Body of pancreas (tissue), 4 donors: ENCODE measurements at places on chromosomes 4 and X. TPM values are rescaled to one million over a fixed set of nuclear protein-coding genes. Genes with fewer than 3 reads are reported as not detected.

The STX18 gene
- total RNA-seq = 13.5 TPM

The FDCSP gene
- total RNA-seq = not detected

The PNMA6A gene
- total RNA-seq = 1.3 TPM

DNA sequence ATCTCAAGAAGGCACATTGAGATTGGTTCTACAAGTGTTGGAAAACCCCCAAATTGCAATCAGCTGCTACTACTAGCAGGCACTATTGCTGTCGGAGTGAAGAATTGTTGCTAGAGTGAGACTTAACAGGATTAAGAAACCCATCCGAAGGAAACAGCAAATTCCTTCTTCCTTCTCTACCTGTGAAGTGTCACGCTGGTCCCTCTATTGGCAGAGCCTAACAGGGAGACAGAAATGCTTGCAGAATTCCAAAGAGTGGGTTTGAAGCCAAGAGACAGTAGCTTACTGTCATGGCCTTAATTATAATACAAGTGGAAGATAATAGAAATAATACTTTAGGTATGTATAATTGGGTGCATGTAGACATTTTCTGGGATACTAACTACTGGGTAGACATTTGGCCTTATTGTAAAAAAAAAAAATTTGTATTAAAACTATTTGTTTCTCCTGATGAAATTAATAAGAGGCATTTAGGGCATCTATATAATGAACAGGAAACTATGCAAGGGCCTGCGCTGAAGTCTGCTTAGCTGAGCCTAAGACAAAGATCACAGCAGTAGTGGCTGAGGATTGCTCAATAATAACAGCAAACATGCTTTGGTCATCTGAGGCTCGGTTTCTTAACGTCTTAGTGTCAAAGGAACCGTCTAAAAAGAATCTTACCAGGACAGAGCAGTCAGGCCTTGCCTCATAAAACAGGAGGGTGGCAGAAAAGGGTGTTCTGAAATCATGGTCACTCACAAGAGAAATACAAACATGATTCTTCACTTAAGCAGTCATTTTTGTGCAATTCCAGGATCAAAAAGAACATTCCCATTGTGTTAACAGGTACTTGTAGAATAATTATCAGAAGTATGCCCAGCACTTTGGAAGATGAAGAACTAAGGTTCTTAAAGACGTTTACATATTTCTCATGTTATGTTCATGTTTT lies 40.8 kb downstream of the FAM241A start:
- no peaks in the 10 kb centered on the region for H3K4me1 ChIP-seq
- H3K36me3 ChIP-seq = no peaks in the 10 kb centered on the region
- DNase-seq = no peak
- H3K4me3 ChIP-seq = no peak overlapping the region
- H3K27ac ChIP-seq = no peak overlapping the region

DNA sequence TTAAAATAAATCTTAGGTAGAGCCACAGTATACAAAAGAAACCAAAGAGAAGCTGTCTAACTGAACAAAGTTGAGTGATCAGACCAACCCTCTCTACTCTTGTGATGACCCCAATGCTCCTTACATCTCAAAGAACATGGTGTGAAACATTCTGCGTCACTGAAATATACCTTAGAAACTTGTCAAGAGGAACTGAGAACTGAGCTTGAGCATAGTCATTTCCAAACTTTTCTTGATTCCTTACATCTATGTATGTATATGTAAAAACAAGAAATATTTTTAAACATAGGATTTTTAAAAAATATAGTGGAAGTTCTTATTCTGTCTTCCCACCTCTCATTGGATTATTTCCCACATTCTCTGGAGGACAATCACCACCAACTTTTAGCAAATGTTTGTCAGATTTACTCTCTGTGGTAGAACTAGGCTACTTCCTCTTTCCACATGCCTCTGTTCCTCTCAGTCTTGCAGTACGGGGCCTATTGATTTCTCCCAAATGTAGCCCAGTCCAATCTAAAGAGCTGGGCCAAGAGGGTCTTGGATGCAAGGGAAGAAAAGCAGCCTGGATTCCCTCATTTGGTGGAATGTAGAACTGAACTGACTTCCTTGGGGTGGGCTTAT lies 98.2 kb upstream of the HHIP start:
- no peak overlapping the region for H3K4me3 ChIP-seq
- H3K27me3 ChIP-seq = no peaks in the 10 kb centered on the region
- H3K27ac ChIP-seq = no peak overlapping the region
- no peak for DNase-seq
- no peaks in the 10 kb centered on the region for H3K4me1 ChIP-seq
- H3K36me3 ChIP-seq = no peaks in the 10 kb centered on the region

The FOXO4 gene
- total RNA-seq = 10.9 TPM
